Stimulated activated CD8-positive, alpha-beta memory T cell treated with anti-CD3 and anti-CD28 coated beads, Interleukin-4, amount 100 ng/mL, for 1 hour (primary cell): ENCODE measurements at places on chromosomes 16 and 17.
A peak's percentile ranks its signal among the peaks of the same experiment; 100 is the strongest.

DNA sequence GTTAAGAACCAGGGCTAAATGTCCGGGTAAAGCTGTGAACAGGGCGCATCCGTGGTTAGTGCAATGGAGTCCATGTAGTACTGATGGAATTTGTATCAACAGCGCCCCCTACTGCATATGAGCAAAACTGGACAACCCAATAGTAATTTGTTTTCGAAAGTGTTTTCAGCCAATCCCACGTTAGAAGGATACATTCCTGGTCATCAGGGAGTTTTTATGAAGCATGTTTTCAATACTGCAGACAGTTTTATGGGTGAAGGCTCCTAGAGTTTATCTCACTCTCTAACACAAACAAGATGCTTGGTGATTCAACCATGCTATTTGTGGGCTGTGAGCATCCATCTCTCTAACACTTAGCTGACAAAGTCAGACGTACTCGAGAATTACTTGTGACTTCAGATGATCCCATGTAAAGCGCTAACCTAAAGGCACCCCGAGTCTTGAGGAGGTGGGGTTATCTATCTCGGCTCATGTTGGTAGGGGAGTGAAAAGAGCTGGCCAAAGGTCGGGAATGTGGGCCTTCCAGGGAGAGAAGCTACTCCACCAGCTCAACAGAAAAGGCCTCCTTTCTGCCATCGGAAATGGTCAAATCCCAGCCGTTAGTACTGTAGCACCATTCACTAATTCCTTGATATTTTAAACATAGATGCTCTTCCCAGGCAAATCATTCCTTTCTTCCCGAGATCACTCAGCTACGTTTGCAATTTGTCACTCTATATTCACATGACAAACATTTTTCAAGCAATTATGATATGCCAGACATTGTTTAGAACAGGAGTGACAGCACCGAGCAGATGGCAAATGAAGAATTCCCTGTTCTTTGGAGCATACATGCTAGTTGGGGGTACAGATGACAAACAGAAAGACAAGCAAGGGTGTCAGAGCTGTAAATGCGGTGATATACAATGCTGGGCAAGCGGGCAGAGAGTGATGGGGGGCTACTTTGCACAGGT lies 46.9 kb upstream of the HNF1B start:
- DNase-seq = no peak

DNA sequence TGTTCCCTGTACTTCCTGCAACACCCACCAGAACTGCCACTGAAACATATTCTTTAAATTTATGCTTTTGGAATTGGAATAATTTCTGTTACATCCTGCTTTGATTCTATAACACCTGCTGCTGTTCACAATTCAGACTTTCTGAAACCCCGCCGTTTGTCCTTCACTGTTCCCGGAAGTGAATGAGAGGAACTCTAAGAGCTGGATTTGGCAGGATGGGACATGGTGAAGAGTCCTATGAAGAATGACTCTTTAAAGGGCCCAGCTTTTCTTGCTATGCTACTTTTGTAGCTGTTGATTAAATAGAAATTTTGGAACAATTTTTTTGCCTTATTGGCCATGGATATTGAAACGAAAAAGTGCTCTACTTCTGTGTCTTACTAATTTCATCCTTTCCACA lies 8.9 kb downstream of the AP2B1 start:
- DNase-seq = no peak

- no peak for DNase-seq
Observed at GRCh38 chr16:80909720-80910119, 97.0 kb downstream of the CMC2 start.

GRCh38 chr17:80673152-80673920 lies 128.7 kb downstream of the RPTOR start:
- DNase-seq = no peak

DNA sequence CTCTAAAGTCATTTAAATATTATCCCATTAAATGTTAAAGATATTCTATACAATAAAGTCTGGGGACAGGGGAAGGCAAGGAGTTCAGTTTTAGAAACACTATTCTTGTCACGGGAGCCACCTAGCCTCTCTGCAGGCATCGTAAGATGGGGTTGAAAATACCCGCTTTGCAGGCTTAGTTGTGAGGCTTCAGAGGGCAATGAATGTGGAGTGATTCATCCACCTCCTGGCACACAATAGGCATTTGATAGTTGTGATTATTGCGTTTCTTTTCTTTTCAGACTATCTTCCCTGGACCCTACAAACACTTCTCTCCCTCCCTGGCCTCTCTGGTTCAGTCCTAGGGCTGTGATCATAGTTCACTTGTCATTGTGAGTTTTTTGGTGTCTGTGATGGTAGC lies 19.6 kb downstream of the GLP2R start:
- no peak for DNase-seq

- no peak for DNase-seq
Observed at GRCh38 chr16:450385-450784, 24.9 kb downstream of the RAB11FIP3 start.

DNA sequence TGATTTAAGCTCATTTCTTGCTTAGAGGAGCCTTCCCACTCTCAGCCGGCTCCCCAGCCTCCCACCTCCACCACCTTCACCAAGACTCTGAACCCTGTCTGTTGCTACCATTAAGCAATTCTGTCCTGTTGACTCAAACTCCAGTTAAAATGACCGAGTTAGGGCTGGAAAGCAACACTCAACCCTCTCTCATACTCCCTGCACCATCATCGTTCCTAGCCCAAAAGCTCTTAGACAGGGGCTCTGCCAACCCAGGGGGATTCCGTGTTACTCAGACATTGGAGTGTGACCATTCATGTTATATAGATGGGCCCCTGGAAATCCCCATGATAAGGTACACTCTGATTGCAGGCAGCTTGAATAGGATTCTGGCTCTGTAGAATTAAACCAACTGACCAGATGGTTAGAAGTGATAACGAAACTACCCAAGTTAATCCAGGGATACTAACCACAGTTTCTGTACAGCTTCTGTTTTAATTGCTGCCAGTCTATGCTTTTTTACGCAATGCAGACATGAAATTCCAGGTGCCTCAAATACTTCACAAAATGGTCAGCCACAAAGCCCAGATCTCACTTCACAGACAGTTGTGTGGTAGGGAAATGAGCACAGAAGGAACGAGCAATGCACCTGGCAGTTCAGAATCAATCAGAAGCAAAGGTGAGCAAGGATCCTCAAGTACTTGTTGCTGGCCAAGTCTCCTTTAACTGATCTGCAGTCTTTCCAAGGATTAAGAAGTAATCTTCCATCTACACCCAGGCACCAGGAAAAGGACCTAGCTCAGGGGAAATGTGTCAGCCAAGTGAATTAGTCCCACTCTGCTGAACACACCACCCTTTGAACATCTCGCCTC lies 2.1 kb downstream of the SSTR2 start:
- DNase-seq = no peak

DNA sequence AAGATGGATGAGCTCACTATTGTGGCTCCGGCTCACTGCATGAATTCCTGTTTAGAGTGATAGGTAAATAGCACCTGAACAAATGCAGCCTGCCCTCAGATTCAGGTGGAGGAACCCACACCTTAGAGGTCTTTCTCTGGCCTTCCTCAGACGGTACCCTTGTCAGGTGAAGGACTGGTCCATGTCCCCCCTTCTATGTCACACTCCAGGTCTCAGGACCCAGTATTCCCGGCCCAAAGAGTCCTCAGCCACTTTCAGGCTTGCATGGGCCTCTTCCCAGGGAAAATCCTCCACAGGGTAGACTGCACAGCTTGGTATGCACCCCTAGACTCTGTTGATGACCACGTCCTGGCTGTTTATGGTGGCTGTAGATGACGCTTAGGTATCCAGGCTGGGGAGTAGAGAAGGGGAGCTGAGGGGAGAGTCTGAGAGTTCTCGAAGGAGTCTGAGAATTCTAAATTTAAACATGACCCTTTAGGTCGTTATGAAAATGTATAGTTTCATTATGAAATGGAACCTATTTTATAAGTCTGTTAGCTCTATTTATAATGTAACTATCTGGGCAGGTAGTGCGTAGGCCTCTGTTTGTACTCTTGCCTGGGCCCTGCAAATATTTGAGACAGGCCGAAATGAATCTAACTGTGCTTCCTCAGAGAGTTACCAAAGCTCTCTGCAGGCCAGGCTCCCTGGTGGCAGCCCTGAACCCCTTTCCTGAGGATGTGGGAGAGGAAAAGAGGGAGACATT lies 32.5 kb upstream of the CCR7 start:
- no peak for DNase-seq

- DNase-seq = peak; percentile 76
Observed at GRCh38 chr16:3022208-3022683, 1.5 kb downstream of the HCFC1R1 start.

GRCh38 chr17:57551321-57552079 lies 193.6 kb downstream of the CCDC182 start:
- no peak for DNase-seq

- DNase-seq = no peak
Observed at GRCh38 chr17:34758316-34758715, 178.9 kb downstream of the TMEM132E start.

DNA sequence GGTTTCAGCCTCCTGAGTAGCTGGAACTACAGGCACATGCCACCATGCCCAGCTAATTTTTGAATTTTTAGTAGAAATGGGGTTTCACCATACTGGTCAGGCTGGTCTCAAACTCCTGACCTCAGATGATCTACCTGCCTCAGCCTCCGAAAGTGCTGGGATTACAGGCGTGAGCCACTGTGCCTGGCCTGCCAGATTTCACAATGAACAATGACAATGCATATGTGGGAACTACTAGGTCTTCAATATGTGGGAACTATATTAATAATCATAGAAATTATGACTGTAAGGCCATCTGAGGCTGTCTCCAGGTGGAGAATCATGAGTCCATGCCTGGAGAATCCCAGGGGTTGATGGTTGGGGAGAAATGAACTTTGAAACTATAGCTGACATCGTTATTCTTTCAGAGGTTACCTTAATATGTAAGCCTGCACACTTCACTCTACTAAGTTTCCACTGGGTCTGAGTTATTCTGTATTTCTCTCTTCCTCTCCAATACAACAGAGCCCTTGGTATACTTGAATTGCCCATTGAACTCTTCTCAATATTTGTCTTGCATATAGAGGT lies 7.2 kb upstream of the DRC7 start:
- no peak for DNase-seq

DNA sequence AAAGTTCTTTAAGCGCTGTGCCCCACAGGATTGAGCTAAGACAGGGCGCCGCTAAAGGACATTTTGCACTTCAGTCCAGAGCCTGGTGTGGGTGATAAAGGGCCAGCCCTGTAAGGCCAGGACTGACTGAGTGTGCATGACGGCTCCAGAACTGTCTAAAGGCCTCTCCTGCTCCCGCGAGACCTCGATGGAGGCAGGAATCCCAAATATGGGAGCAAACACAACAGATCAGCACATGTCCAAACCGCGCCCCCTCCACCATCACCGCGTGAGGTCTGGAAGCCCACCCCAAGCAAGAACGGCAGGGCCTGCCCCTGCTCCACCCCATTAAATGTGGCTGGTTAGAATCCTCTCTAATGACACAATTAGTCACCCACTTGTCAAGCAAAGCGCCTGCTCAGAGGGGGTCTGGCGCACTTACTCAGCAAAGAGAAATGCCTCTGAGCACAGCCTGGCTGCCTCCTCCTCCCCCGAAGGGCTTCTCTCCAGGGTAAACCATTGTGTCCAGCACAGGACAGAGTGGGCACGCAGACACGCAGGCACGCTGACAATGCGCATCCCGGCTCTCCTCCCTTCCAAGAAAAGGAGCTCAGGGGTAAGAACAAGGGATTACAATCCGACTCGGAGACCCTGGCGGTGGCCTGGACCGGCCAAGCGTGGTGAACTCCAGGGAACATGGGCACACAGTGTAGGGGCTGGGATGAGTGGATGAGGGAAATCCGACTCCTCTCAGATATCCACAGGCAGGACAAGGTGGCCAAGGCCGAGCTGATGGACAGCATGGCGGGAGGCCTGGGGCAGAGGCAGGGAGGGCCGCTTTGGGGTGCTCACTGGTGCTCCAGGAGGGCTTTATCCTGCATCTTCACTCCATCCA lies 1.5 kb downstream of the MXRA7 start:
- DNase-seq = no peak

DNA sequence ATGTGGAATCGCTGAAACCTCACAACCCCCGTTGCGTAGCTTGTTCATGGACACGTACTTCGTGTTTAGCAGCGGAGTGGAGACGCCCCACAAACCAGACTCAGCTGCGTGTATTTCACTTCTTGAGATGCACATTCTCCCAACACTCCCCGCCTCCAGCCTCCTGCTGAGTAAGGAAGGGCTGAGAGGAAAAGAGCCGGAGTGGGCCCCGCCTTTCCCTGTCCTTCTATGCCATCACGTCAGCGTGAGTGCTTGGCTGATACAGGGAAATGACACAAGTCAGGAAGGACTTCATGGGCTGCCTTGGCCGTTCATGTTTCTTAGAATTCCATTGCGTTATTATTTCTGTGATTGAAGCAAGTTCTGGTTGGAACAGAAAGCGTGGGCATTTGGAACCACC lies 68.6 kb upstream of the CBX4 start:
- no peak for DNase-seq

GRCh38 chr16:57997528-57998265 lies 2.8 kb downstream of the ZNF319 start:
- DNase-seq = no peak

GRCh38 chr16:85722128-85722893 lies 28.6 kb downstream of the C16orf74 start:
- no peak for DNase-seq

GRCh38 chr17:3025421-3026124 lies 37.8 kb downstream of the OR1D5 start:
- no peak for DNase-seq

- no peak for DNase-seq
Observed at GRCh38 chr17:51643702-51644490, 383.6 kb downstream of the UTP18 start.
